Naive thymus-derived CD8-positive, alpha-beta T cell (primary cell): ENCODE measurements at places on chromosomes 7 and 10. TPM values are rescaled to one million over a fixed set of nuclear protein-coding genes. Genes with fewer than 3 reads are reported as not detected.

Gene RNF32
- 0.21 TPM for polyA plus RNA-seq

Gene PNLIPRP3
- polyA plus RNA-seq: not detected

Gene GTPBP10
- polyA plus RNA-seq: 45.7 TPM

DNA sequence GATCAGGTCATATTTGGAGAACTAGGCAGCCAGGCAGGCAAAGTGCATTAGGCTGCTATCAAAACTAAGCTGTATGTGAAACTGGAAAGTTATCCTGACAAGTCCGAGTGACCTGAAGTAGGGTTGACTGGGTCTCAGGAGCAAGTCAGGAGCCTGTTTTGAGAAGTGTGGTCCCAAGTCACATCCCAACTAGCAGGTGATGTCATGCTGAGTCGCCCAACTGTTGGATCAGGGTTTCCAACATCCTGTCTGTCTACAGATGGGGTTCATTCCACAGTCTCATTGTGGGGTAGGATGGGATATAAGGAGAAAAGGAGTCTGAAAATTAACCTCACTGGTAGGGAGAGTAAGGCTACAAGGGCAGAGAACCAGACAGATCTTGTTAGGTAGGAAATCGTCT lies 27.0 kb downstream of the SLC26A4 start:
- peaks cover 8% of the 10 kb centered on the region for H3K4me1 ChIP-seq
- DNase-seq: no peak
- H3K4me3 ChIP-seq: no peak overlapping the region
- H3K27ac ChIP-seq: no peak overlapping the region
- no peaks in the 10 kb centered on the region for H3K36me3 ChIP-seq
- H3K27me3 ChIP-seq: peaks cover 5% of the 10 kb centered on the region

DNA sequence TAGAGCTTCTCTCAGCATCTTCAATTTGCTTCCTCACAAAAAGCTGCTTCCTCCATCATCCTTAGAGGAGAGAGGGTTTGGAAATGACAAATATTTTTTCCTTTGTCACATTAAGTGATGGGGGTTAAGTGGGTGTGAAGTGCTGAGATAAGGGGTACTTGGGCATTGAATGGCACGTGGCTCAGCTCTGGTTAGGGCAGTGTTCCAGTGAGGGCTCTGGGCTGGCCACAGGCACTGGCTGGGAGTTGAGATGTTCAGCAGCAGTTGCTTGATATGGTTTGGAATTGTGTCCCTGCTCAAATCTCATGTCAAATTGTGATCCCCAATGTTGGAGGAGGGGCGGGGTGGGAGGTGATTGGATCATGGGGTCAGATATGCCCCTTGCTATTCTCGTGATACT lies 33.7 kb upstream of the CHCHD3 start:
- H3K27me3 ChIP-seq: peaks cover 17% of the 10 kb centered on the region
- H3K36me3 ChIP-seq: no peaks in the 10 kb centered on the region
- DNase-seq: no peak
- H3K4me1 ChIP-seq: no peaks in the 10 kb centered on the region
- H3K4me3 ChIP-seq: no peak overlapping the region

DNA sequence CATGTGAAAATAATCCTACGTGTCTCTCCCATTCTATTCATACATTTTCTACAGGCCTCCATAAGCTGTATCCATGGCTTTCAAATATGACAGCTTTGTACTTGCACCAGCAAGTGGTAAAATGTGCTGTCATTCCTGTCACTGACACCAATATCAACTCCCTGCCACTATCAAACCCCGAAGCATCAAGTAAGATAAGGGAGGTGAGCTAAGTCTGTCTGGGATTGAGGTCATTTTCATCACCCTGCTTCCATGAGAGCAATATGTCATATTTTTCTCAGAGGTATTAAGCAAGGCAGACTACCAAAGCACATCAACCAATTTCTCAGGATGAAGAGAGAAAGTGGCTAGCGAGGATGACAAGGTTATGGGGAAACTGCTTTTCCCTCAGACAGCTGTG lies 11.1 kb downstream of the GPR22 start:
- DNase-seq: no peak
- H3K4me1 ChIP-seq: peaks cover 12% of the 10 kb centered on the region
- no peaks in the 10 kb centered on the region for H3K36me3 ChIP-seq
- no peak overlapping the region for H3K27ac ChIP-seq
- no peak overlapping the region for H3K4me3 ChIP-seq

DNA sequence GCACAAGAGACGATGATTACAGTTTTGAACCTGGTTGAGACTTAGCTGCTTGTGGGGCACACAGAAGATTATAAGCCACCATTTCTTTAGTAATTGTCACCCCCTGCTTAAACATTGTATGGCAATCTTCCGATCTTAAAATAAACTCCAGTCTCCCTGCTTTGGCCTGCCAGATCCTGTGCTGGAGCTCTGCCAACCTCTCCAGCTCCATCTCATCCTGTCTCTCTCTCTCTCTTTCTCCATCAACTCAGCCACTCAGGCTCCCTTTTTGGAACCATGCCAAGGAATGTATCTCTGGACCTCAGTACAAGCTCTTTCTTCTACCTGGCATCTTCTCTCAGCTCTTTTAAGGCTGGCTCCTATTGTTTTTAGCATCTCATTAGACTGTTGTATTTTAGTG lies 1053.2 kb downstream of the REEP3 start:
- no peak overlapping the region for H3K27ac ChIP-seq
- H3K4me3 ChIP-seq: no peak overlapping the region
- H3K4me1 ChIP-seq: no peaks in the 10 kb centered on the region
- no peaks in the 10 kb centered on the region for H3K27me3 ChIP-seq
- no peaks in the 10 kb centered on the region for H3K36me3 ChIP-seq

- no peaks in the 10 kb centered on the region for H3K4me1 ChIP-seq
- DNase-seq: no peak
- H3K27ac ChIP-seq: no peak overlapping the region
- H3K27me3 ChIP-seq: peaks cover 5% of the 10 kb centered on the region
- H3K36me3 ChIP-seq: no peaks in the 10 kb centered on the region
- no peak overlapping the region for H3K4me3 ChIP-seq
These were observed 141.8 kb downstream of the CTTNBP2 start for GRCh38 chr7:117731455-117731854.

GRCh38 chr10:84088626-84089025 lies 50.7 kb upstream of the GHITM start:
- DNase-seq: no peak
- H3K4me1 ChIP-seq: no peaks in the 10 kb centered on the region
- peaks cover 53% of the 10 kb centered on the region for H3K27me3 ChIP-seq
- H3K27ac ChIP-seq: no peak overlapping the region

DNA sequence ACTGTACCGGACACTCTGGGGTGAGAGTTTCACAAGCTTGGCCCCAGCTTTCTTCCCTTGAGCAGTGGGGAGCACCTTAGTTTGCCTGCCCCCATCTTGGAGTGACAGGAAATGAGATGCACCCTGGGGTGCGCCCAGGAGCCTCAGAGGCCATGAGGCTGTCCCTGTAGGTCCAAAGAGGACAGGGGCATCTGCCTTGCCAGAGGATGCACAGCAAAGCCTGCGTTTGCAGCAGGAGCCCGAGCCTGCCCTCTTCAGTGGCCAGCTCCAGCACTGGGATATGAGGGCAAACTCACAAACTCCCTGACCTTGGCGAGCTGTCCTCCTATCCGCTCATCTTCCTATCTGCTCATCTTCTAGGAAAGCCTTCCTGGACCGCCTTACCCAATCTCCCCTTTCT lies 79.5 kb downstream of the PROSER2 start:
- H3K4me1 ChIP-seq: peaks cover 7% of the 10 kb centered on the region
- H3K27ac ChIP-seq: no peak overlapping the region
- no peak overlapping the region for H3K4me3 ChIP-seq
- no peaks in the 10 kb centered on the region for H3K36me3 ChIP-seq

DNA sequence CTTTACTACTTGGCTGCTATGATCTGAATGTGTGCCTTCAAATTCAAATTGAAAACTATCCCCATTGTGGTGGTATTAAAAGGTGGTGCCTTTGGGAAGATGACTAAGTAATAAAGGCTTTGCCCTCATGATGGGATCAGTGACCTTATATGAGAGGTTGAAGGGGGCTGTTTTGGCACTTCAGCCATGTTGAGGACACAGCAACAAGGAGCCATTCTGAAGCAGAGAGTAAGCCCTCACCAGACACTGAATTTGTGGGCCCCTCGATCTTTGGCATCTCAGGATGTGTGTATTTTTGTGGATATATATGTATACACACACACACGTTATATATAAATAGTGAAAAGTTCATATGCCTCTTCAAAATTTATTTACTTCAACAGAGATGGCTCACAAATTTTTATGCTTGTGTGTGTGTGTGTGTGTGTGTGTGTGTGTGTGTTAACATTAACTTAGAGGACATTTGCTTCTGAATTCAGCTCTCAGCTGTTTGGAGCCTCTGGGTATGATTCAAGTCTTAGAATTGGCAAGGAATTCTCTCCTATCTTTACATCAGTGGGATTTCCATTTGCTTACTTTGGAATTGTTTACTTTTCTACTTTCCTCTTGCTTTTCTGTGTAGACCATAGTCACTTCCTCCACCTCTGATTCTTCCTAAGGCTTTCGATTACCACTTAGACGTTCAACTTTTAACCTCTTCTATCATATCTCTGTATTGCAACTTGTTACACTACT lies 66.6 kb downstream of the MAGI2 start:
- peaks cover 4% of the 10 kb centered on the region for H3K27me3 ChIP-seq
- H3K36me3 ChIP-seq: no peaks in the 10 kb centered on the region
- H3K4me3 ChIP-seq: no peak overlapping the region
- no peak overlapping the region for H3K27ac ChIP-seq

DNA sequence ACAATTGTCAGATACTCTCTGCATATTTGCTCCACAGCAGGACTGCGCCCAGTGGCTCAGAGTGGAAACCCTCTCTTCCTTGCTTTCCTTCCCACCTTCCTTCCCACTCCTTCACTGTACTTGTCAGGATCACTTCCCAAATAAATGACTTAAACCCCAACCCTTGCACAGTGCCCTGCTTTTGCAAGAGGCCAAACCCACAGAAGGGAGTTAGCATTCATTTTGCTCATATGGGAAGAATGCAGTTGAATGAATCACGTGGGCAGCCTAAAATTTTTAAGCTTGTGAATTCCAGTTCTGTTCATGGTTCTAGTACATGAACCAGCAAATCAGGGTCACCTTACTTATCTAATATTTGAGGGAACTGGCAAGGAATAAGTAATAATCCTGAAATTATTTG lies 47.7 kb upstream of the SFMBT2 start:
- H3K27me3 ChIP-seq: no peaks in the 10 kb centered on the region
- DNase-seq: no peak
- H3K4me1 ChIP-seq: peaks cover 7% of the 10 kb centered on the region
- H3K4me3 ChIP-seq: no peak overlapping the region
- no peaks in the 10 kb centered on the region for H3K36me3 ChIP-seq

DNA sequence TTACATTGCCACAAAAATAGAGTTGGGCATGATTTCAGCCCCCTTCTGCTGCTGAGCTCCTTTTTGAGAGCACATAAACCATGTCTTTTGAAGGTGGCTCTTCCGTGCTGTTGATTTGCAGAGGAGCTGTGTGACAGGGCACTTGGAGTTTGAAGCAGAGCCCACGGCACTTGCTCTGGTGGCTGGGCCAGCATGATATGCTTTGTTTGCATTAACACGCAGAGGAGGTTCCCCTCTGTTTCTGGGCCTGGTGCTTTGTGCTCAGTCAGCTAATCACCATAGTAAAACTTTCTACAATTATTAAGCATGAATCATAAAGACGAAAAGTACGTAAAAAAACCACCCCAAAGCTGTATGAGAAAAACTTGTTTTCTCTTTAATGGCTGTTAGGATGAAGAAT lies 40.1 kb downstream of the RBM33 start:
- H3K4me3 ChIP-seq: peak overlapping the region; percentile 48
- peaks cover 36% of the 10 kb centered on the region for H3K36me3 ChIP-seq
- DNase-seq: no peak
- H3K4me1 ChIP-seq: peaks cover 72% of the 10 kb centered on the region
- peak overlapping the region; percentile 75 for H3K27ac ChIP-seq

DNA sequence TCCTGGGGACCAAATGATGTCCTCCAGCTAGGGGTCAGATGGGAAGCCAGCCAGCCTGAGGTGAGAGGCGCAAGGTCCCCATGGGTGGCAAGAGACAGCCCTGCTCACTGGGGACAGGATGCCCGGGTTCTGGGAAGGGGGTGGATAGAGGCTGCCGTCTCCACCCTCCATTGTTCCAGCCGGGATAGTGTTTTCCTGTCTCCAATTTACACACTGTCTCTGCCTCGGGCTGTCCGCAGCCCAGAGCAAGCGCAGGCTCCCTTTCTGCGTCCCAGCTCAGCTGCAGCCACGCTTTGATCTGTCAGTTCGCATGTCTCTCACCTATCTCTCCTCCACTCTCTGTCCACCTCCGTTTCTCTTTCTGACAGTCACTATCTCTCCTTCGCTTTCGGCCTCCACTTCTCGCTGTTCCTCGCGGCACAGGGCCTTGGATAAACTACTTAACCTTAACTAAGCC lies 2.1 kb downstream of the EPHB4 start:
- H3K27ac ChIP-seq: no peak overlapping the region
- H3K4me3 ChIP-seq: no peak overlapping the region
- DNase-seq: no peak
- H3K36me3 ChIP-seq: peaks cover 7% of the 10 kb centered on the region
- peaks cover 30% of the 10 kb centered on the region for H3K4me1 ChIP-seq

DNA sequence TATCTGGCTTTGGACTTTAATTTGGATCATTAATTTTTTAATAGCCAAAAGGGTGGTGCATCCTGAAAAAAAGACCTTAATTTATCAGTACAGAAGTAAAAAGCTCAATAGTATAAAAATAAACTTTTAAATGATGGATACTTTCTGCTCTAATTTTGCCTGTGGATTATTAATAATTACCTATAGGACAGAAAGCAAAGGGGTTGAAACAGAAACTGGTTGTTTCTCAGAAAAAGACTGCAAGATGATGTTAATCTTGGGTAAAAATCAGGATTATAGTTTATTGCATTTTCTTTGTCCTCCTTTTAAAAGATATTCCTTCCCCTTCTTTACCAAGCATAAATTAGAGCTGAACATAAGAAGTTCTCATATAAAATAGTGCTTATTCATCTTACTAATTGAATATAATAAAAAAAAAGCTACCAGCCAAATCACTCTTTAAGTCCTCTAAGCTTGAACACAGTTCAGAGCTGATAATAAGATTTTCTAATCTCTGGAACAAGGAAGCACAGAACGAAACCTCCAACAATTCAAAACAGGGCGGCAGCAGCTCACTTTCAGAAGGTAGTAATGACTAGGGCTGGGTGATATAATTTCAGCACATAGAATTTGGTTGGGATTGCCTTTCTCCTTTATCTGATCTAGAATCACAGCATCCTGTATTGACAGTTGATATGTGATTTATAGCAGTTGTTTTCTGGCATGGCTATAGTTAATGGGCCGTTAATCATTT lies 8.1 kb upstream of the GPR85 start:
- no peak overlapping the region for H3K27ac ChIP-seq
- no peak for DNase-seq
- H3K4me3 ChIP-seq: no peak overlapping the region
- H3K27me3 ChIP-seq: peaks cover 30% of the 10 kb centered on the region

DNA sequence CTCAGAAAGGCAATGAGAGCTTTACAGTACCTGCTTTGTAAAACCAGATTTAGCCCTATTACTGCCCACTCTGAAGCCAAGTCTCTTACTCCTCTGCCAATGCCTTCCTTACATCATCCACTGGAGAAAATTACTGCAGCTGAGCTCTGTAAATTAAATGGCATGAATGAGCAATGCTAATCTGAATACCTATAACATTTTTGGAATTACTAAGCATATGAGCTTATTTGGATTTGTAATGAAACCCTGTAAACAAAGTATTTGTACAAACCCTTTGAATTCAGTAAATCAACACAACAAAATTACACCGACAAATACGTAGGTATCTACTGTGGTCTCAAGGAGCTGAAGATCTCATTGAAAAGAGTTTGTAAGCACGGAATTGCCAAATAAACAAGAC lies 12.1 kb upstream of the CCNY start:
- no peak for DNase-seq
- no peak overlapping the region for H3K27ac ChIP-seq
- no peaks in the 10 kb centered on the region for H3K27me3 ChIP-seq

- no peaks in the 10 kb centered on the region for H3K36me3 ChIP-seq
- DNase-seq: no peak
- H3K27me3 ChIP-seq: no peaks in the 10 kb centered on the region
- H3K27ac ChIP-seq: no peak overlapping the region
- no peaks in the 10 kb centered on the region for H3K4me1 ChIP-seq
These were observed 27.4 kb upstream of the GOLGA7B start for GRCh38 chr10:97822261-97822687.
